ENCODE measurements at places on chromosomes 6 and 20.

DNA sequence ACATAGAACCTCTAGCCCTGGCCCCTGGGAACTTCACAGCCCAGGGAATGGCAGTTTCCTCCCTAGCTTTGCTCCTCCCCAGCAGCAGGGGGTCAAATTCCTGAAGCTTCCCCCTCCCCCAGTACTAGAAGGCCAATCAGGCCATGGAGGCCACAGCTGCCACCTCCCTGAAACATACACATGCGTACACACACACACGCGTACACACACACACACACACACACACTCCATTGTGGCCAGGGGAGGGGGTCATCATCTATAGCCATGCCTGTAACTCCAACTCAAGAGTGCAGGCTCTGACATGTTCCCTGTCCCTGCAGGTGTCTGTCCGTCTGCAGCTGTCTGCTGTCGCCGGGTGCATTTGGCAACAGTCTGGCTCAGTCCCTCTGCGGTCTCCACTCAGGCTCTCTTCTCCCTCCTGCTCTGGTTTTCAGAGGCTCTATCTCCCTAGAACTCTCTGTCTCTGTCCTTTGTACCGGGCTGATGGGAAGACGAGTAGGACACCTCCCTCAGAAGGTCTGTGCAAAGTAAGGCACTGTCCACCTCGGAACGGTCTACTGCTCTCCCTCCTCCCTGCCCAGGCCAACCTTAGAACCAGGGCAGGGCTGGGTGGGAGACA, 1.4 kb downstream of the LRFN2 start:
- no peak for DNase-seq

GRCh38 chr6:159481897-159482296, 211.1 kb downstream of the SOD2 start:
- no peak for DNase-seq

- no peak for DNase-seq
These were observed 300.3 kb downstream of the PRL start for GRCh38 chr6:21996425-21997118.

DNA sequence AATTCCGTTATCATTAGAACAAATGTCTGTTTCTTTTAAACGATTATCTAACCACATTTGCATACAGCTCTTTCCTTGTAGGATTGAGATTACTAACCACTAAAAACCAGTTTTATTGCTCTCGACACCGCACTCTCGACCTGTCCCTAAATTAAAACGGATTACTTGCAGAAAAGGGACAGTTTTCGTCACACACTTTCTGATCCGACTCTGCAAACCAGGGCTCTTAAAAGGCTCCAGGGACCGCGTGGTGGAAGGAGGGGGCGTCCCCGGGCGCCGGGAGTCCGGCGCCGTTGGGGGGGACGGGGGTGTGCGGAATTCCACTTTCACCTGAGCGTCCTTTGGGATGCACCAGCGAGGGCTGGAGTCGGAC, 731 bp downstream of the MAK start:
- DNase-seq, result no peak

- DNase-seq, result peak; percentile 65
These were observed at the start of gene SFT2D1 for GRCh38 chr6:166342349-166343149. Gene SFT2D1 (minus strand): TSS chr6:166342545. CDS start chr6:166342481, 64 bp downstream.

DNA sequence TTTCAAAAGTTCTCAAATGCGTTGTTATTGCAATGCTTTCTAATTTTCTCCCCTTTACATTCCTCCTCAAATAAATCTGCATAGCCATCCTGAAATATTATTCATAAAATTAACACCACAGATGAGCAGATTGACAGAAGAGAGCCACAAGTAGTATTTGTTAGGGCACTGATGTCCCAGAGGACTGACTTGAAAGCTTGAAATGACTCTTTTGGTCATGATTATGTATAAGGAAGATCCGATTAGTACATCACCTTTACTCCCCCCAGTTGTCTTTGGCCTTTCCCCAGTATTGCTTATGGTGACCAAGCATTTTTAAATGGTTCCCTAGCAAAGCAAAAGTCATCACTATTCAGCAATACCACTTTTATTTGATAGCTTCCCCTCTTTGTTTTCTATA, 187.6 kb downstream of the ADAT2 start:
- no peak for DNase-seq

DNA sequence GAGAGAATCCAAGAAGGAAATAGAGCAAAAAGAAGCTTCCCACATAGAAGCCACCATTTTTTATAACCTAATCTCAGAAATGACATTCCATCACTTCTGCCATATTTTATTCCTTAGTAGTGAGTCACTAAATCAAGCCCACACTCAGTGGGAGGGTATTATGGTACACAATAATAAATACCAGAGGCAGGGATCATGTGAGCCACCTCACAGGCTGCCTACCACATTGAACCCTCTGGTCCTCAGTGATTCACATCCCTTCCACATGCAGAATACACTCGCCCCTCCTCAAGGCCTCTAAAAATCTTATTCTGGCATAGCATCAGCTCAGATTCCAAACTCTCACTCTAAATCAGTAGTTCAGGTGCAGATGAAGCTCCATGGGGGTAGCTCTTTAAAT, 49.4 kb downstream of the TMC2 start:
- no peak for DNase-seq

- no peak for DNase-seq
These were observed 658 bp downstream of the HTR1B start for GRCh38 chr6:77462359-77463307.

- no peak for DNase-seq
These were observed 24.4 kb upstream of the ID1 start for GRCh38 chr20:31580706-31581105.

- DNase-seq, result no peak
These were observed 24.4 kb downstream of the MYLIP start for GRCh38 chr6:16153211-16153820.

- no peak for DNase-seq
These were observed 6.9 kb upstream of the ZBTB12 start for GRCh38 chr6:31908791-31909190.

GRCh38 chr20:47559141-47559540, 57.5 kb downstream of the NCOA3 start:
- no peak for DNase-seq

DNA sequence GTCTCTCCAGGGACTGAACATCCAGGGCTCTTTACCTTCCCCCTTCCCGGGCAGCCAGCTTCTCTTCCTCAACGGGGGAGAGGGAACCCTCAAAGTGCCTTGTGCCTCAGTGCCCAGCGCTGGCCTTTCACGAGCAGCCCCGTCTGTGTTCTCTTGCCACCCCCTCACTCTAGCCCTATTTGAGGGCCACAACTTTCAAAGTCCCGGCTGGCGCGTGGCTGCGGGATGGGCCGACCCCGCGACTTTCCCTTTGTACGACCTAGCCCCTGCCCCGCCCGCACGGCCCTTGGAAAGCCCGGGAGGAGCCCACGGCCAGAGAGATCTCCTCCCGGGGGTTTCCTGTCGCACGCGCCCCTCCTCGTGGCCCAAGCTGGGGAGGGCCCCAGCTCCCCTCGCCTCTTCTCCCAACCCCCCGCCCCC, 559 bp downstream of the SCRT2 start:
- DNase-seq, result no peak

DNA sequence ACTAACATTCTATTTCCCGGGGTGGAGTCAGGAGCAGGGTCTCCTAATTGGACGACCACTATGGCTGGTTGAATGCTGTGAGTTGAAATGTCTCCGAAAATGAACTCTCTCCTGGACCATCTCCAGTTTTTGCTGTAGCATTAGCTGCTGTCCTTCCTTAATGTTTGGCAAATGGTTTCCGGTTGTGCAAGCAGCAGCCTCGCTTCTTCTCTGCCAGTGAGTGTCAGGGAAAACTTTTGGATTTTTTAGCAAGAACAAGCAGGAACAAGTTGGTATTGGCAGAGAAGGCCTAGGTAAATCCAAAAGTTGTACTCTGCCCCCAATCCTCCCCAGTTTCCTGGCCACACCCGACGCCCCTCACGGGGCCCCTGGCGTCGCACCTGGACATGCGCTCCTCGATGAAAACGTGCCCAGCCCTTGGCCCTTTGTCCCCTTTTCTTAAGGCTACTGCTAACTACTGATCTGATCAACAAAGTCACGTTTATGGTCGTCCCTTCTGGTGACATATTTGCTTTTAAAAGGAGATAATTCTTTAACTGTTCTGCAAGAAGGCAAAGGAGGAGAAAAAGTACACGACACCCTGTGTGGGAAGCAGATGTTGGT, 103.2 kb downstream of the ARMC2 start:
- DNase-seq, result no peak

- no peak for DNase-seq
These were observed 302.2 kb upstream of the EPHA7 start for GRCh38 chr6:93721386-93722048.

GRCh38 chr6:158072083-158072721, 90.5 kb downstream of the SYNJ2 start:
- DNase-seq, result peak; percentile 56

DNA sequence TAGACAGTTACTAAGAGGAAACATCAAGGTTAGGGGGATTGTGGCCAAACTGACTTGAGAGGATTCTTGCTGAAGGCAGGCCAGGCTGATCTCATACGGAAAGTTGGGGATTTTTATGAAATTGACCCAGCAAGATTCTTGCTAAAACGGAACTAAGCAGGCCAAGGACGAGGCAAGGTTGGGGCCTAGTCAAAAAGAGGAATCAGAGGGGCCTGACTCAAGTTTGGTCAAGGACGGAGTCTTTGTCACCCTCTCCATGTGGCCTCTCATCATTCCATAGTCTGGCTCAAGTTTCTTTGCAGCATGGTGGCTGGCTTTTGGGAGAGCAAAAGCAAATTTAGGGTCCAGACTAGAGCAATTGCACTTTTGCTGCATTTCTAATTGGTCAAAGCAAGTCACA, 7.9 kb upstream of the HECA start:
- DNase-seq, result no peak

- no peak for DNase-seq
These were observed 21.7 kb upstream of the GMNN start for GRCh38 chr6:24752917-24753492.

- DNase-seq, result no peak
These were observed 503.9 kb upstream of the EYS start for GRCh38 chr6:66210964-66211363.

GRCh38 chr6:160360955-160361354, 12.8 kb downstream of the SLC22A3 start:
- no peak for DNase-seq

GRCh38 chr6:14458669-14459266, 341.2 kb downstream of the CD83 start:
- DNase-seq, result no peak

GRCh38 chr6:39029156-39030011, 19.2 kb upstream of the GLP1R start:
- DNase-seq, result peak; percentile 11

GRCh38 chr20:24789877-24790276, 159.2 kb upstream of the CST7 start:
- no peak for DNase-seq

DNA sequence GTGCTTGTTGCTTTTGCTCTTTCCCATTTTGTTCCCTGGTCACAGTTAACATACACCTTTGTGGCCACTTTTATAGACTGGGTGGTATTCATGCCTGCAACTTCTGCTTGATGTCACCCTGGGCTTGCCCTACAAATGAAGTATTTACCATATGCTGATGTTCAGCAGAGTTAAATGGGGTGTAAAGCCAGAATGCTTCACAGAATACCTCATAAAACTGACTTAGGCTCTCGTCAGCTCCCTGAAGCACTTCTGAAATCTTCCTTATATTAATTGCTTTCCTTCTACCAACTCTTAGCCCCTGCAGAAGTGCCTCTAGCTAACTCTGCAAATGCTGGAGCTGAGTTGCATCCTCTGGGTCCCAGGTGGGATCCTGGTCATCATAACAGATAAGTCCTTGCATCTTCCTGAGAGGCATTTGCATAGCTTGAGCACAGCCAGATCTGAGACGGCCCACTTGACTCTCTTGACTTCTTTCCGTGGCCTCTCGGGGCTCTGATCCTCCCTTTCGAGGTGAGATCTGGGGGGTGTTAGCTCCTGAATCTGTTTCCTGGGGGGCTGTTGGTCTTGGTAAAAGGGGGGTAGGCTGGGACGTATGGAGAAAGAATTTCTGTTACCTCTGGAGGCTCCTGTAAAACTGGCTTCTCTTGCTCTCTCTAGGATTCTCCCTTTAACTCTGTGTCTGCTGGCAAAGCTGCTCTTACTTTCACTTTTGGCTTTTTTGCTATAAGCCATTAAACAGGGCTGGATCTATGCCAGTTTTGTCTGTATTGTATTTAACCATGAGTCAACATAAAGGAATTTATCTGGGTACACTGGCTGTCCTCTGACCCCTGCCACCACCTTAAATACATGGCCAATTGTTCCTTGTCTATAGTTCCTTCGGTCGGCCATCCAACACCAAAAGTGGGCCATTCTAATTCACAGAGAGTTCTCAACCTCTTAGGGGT, 223.0 kb upstream of the SYNCRIP start:
- no peak for DNase-seq

DNA sequence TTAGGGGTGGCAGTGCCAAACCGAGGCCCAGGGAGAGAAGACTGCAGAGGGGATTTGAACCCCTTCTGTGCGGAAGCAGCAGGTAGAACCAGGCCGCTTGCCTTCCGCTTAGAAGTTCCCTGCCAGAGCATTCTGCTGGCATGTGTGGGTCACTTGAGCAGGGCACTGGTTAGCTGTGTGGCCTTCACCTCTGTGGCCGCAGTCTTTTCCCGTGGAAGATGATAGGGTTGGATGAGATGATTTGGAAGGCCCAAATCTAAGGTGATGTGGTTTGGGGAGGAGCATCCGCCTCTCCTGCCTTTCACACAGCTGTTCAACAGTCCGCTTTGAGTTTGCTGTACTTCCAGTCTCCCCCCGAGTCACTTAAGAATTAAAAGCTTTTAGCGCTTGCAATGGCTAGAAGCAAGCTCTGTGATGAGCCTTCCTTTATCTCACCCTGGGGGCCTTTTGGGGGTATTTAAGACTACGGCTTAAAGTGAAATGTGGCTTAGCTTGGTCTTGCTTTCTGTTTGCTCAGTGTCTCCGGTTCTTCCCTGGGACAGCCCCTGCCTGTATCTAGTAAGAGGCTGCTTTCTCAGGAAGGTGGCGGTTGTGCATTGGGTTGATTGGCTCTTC, 743 bp downstream of the CMTR1 start:
- DNase-seq, result peak; percentile 25

GRCh38 chr6:157792671-157793070, 30.4 kb upstream of the SNX9 start:
- DNase-seq, result no peak

DNA sequence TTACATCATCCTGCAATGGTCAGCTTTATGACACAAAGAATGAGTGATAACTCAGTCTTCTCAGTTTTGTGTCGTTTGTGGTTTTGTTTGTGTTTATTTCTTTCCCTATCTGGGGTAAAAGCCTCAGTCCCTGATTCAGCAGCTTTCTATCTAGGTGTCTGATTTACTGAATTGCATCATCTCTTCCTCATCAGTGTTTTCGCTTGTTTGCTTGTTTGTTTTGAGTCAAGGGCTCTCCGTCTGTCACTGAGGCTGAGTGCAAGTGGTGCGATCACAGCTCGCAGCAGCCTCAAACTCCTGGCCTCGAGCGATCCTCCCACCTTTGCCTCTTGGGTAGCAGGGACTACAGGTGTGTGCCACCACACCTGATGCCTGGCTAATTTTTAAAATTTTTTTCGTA, 548.9 kb downstream of the PRKN start:
- no peak for DNase-seq

DNA sequence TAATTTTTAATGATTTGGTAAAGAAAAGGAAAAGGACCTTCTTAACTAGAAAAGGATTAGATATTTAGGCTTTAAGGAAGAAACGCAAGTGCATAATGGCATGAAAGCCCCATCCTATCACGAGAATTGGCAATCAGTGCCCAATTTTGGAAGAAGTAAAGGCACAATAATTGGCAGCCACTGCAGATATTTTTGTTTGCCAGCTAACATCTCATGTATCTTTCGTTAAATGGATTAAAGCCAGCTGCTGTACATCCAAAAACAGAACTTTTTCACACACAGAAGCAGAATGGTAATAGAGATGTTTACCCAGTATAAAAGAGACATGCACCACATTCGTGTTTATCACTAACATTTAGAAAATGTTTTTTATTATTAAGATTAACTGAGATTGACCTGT, 180.3 kb downstream of the C6orf118 start:
- DNase-seq, result no peak
